ENCODE measurements at places on chromosomes 5 and 9.

DNA sequence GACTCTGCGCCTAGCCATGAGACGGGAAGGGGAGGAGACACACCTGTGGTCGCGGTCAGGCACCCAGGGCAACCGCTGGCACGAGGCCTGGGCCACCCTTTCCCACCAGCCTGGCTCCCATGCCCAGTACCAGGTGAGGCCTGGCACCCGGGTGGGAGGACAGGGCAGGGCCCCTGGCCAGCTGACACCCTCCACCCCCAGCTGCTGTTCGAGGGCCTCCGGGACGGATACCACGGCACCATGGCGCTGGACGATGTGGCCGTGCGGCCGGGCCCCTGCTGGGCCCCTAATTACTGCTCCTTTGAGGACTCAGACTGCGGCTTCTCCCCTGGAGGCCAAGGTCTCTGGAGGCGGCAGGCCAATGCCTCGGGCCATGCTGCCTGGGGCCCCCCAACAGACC is 5.0 kb downstream of the MAMDC4 start:
- DNase-seq: no peak

- no peak for DNase-seq
Measured at GRCh38 chr9:18820566-18821095, 212.4 kb downstream of the SAXO1 start.

GRCh38 chr5:67195406-67196275 is 958 bp downstream of the CD180 start:
- DNase-seq: no peak

DNA sequence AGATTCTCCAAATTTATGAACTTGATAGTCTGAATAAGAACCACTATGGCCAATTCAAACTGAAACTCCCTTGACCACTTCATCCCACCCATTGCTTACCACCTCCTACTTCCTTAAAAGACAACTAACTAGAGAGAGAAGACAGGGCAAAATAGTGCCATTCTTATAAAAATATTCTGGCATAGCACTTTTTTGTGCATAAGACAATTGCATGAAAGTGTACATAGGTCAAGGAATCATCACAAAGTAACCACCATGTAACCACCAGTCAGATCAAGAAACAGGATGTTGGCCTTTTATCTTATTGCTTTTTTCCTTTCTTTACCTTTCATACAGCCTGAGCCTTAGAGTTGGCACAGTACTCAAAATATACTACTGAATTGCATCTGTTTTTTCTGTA is 8.1 kb upstream of the ARSB start:
- no peak for DNase-seq

DNA sequence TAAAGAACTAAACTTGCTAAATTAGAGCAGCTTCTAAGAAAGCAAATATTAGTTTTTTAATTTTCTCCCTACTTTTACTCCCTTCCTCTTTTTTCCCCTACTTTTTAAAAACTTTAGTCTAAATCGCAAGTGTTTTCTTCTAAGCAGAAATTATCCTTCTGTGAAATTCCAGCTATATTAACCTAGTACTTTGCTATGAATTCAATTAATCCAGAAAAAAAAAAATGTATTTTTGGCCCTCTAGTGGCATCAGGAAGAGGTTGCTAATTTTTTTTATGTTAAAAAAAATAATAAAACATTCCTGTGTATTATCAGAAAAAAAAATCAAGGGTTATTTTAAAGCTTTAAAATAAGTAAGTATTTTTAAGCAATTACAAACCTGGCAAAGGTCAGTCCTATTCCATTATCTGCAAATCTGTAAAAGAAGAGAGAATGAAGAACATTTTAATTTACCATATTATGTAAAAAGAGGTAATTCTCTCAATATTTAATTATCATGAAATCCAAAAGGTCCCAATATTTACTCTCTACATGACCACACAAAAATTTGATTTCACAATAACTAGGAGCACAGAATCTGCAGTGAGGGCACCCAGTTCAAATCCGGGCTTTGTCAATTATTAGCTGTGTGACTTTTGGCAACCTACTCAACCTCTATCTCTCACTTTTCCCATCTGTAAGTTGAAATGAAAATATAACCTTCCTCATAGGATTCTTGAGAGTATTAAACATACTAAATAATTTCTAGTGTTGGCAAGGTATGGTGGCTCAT is 52.0 kb downstream of the CEMIP2 start:
- peak; percentile 38 for DNase-seq

DNA sequence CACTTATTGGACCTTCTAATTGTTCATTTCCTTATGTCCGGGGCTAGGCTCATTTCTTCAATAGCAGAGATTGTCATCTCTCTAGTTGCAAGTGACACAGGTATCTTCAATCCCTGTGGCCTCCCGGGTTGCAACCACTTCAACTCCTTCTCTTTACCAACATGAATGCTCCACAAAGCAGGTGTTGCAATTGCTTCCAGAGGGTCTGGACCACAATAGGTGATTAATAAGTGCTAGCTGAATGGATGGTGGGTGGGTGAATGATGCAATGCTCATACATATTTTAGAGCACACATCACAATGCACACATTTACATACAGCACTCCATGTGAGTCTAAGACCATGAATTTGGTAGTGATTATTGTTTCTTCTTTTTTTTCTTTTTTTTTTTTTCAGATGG is 2.6 kb downstream of the CEMIP2 start:
- peak; percentile 11 for DNase-seq

DNA sequence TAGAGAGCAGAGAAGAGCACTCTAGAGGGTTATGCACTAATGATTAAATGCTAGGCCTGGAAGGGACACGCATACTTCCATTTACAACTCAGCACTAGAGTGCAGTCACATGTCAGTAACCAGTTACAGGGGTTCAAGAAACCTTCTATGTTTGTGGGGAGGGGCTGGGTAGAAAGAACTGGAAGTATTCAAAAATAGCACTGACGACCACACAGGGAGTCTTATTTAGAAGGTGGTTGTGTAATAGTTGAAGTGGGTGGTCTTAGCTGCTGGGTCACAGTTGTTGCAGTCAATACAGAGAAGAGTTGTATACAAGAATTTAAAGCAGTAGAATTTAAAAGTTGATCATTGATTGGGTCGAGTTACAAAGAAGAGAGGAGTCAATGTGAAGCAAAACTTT is 15.4 kb downstream of the AOPEP start:
- no peak for DNase-seq

GRCh38 chr9:13665418-13666066 is 386.1 kb upstream of the MPDZ start:
- DNase-seq: peak; percentile 41
